ENCODE measurements at places on chromosomes 3 and 15.

DNA sequence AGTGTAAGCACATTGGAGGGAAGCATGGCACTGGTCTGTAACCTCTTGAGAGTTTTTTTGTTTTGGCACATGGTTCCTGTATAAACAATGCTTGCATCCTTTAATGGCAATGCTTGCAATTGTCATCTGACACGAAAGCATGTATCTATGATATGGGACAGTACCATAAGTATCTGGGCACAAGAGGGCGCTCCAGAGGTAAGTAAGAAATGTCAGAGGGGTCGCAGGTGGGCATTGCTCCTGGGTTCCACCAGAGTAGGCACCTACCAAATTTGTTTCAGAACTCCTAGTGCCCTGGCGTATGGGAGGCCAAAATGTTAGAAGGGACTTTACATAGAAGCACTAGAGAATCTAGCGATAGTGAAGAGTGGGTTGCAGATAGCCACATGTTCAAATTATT, 58.7 kb upstream of the BCHE start:
- DNase-seq: peak; percentile 90

GRCh38 chr3:14938954-14939353, 8.4 kb upstream of the NR2C2 start:
- no peak for DNase-seq

DNA sequence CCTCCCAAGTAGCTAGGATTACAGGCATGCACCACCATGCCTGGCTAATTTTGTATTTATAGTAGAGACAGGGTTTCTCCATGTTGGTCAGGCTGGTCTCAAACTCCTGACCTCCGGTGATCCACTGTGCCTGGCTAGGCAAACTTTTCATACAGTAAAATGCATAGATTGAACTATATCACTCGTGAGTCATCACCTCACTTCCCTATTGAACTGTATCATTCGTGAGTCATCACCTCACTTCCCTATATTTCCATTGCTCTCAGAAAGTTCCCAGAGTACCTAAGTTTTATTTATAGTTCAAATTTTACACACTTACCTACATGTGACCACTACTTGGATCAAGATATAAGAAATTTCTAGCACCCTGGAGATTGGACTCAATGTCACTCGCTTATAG, 73.6 kb upstream of the ACAD9 start:
- DNase-seq: no peak

GRCh38 chr3:46100812-46101211, 73.5 kb upstream of the XCR1 start:
- no peak for DNase-seq

DNA sequence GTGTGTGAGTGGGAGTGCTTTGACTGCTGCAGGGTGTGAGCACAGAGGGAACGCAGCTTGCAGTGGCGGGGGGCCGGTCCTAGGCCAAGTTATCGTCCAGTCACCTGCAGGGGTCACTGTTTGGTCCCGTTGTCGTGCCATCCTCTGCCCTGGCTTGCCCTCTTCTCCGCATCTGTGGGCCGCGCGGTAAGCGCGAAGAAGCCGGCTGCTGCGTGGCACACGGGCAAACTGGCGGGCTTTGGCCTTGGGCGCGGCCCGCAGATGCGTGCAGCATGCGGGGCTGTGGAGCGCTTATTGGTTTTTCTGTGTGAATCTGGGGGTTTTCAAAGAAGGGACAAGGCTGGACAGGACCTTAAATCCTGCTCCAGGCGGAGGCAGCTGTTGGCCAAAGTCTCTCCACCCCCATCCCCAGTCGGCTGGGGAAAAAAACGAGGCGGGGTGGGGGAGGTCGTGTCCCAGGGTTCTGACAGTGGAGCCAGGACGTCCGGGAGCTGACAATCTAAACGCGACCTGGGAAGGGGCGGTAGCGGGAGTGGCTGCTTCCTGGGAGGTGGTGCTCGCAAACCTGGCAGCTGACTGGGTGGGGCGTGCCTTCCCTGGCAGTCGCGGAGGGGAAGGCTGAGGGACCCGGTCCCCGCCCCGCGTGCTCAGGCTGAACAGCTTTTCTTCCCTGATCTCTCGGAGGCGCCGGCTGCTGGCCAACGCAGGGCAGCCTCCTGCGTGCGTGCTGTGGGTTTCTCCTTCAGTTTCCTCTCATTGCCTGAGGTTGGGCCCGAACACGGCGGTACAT, 39.7 kb upstream of the VEPH1 start:
- peak; percentile 72 for DNase-seq

DNA sequence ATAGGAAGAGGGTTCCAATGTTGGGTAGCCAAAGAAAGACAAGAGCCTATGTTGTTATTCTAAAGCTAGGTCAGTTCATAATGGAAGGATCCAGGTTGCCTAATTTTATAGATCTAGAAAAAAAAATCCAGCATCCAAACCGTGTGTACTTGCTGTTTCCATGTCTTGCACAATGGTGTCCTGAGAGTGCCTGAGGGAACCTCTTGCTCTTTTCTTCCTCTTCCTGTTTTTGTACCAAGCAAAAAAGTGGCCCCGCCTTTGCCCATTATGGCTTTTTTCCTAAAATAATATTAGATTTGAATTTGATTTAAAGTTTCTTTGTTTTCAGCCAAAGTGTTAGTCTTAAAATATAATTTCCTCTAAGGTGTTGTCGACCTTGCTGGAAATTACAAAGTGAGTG, 224.4 kb downstream of the RYR3 start:
- no peak for DNase-seq

GRCh38 chr3:59559721-59560435, 510.1 kb upstream of the CFAP20DC start:
- peak; percentile 25 for DNase-seq

DNA sequence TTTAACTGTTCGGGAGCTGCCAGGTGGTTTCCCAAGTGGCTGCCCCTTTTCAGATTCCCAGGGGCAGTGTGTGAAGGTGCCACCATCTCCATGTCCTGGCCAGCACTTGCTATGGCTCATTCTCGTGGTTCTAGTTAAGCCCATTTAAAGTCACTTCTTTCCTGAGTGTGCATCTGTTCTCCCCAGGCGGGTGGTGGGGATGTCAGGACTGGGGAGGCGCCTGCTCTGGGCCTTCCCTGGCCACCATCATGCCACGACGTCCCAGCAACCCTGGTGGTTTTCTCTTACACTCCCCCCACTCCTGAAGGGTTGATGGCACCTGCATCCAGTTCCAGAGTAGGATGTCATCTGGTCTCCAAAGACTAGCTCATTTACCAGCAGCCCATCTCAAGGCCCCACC, 56.8 kb upstream of the TAMM41 start:
- no peak for DNase-seq

DNA sequence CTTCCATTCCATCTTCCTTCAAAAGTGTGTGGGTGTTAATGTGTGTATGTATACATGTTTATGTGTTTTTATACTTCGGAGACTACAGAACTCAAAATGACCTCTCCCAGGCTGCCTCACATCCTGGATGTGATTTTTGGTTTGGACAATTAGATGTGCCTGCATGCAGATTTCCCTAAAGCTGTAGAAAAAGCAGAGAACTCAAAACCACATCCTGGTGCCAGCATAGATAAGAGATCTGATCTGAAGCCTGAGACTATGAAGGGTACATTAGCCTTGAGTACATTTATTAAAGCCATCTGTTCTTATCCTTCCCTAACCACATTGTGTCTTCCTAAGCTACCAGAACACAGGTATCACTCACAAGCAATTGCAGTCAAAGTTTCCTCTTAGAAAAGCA, 319.4 kb upstream of the RASGRP1 start:
- DNase-seq: no peak

- DNase-seq: no peak
Observed at GRCh38 chr3:119148493-119149180, 2.7 kb downstream of the TEX55 start.

DNA sequence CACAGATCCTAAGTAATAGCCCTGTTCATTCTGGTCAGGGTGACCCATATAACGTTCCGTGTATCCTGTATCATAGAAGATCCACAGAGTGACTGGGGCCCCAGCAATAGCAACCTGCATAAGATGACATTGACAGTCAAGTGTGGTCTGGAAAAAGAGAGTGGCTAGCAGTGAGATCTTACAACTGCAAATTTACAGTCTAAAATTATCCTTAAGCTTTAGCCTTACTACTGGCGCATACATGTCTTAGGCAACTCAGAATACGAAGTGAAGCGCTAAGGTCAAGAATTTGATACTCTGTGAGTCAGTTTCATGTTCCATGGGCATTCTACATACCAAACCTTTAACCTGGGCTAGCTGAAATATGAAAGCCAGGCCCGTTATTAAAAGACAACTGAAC, 29.2 kb upstream of the IGDCC4 start:
- DNase-seq: no peak

DNA sequence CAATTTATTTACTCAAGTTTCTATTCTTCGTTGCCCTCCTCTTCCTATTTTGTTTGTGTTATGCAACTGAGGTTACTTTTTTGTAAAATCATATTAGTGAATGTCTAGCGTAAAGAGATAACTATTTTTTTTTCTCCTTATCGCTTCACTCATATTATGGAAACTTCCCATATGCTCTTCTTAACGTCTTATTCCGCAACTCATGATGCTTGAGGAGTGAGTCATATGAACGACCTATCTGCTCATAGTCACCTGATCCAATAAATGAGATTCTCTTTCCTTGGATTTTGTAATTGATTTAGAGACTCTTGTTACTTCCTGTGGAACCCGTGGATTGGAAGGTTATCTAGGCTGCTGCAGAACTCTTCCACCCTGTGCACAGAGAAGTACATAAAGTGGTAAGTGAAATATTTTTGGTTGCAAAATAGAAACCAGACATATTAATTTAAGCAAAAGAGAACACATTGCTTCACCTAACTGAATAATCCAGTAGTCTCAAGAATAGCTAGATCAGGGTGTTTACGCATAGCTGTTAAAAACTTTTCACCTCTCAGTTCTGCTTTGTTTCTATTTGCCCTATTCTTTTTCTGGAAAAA, 719.3 kb upstream of the SGO1 start:
- no peak for DNase-seq

DNA sequence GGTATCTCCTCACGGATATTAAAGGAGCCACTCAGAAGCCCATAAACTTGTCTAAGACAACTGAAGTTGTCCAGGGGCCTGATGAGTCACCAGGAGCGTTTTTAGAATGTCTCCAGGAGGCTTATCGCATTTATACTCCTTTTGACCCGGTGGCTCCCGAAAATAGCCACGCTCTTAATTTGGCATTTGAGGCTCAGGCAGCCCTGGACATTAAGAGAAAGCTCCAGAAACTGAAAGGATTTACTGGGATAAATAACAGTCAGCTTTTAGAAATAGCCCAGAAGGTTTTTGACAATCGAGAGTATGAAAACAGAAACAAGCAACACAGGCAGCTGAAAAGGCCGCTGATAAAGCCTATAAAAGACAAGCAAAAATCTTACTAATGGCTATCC, 4.1 kb downstream of the DET1 start:
- DNase-seq: no peak

GRCh38 chr3:176873261-176873660, 324.0 kb downstream of the TBL1XR1 start:
- no peak for DNase-seq

DNA sequence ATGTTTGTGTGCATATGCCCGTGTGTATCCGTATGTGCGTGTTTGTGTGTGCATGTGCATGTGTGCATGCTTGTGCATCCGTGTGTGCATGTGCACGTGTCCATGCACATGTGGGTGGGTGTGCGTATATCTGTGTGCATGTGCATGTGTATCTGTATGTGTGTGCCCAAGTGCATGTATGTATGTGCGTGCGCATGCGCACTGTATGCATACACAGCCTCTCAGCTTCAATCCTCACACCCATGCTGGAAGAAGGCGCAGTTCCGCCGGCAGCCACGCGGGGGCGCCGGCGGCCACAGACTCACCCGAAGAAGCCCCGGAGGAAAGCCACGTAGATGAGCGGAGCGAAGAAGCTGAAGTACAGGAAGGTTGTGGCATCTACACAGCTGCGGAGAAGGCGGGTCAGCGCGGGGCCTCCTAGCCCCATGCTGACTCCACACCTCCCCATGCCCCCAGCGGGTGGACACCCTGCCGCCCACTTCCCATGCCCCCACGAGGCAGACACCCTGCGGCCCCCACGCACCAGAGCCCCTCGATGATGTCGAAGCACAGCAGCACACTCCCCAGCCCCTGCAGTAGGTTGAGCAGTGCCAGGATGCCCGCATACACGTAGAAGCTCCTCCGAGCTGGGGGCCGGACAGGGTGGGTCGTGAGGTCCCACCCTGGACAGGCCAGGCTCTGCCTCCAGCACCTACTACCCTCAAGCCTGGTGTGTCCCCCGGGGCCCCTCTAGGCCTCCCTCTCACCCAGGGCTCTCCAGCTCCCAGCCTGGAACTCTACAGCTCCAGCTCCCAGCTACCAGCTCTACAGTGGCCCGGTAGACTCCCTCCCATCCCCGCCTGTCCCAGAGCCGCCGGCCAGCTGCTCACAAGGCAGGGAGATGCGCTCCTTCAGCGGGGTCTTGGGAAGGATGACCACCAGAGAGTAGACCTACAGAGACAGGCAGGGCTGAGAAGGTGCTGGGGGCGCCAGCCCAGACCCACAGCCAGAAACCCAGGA, 15.4 kb downstream of the TPRA1 start:
- DNase-seq: peak; percentile 87

DNA sequence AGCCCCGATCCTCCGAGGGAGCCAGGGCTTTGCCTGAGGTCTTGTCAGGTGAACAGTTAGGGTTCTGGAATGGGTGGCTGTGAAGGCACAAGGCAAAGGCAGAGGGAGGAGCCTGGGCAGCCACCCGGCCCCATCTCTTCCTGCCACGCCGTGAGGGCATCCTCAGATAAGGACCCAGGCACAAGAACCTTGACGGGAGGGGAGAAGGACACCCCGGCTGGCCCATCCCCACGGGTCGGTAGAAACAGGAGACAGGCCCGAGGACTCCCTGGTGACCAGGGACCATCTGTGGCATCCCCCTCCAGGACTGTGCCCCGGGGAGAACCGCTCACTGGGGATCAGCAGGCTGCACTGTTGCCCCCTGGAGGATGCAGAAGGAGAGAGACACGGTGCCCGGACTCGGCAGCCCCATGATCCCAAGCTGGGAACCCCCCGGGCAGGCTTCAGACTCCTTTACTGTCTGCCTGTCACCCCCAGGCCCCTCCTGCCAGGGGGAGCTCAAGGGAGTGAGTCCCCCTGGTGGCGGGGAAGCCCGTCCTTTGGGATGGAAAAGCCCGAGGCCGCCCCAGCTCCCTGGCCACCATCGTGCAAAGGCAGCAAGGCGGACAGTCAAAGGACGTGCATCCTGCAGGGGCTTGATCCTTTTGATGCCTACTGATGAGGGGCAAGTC, 12.3 kb upstream of the PCSK6 start:
- DNase-seq: peak; percentile 81

DNA sequence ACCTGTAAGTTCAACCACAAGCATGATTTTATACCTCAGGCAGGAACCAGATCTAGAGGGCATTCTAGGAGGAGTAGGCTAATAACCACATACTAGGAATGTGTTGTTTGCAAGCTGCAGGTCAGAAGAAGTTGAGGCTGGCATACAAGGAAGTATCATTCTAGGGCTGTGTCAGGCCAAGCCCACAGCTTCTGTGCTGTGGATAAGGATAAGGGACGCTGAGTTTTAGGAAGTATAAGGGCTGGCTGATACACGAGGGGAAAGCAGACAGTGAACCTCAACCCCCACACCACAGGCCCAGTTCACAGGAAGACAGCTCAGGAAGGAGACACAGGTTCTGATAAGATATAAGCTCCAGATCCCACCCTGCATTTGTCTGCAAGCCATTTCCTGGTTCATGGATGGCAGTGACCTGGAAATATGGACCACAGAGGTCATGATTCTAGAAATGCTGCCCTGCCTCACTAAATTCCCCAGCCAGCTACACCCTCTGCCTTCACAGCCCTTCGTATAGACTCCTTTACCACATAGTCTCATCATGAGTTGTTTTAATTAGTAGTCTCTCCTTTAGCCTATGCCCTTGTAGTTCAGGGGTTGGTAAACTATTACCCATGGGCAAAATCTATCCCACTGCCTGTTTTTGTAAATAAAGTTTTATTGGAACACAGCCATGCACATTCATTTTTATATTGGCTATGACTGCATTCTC, 260.7 kb downstream of the OPA1 start:
- no peak for DNase-seq
